ENCODE measurements at places on chromosomes 2 and 18. TPM values are rescaled to one million over a fixed set of nuclear protein-coding genes. Genes with fewer than 3 reads are reported as not detected.

Gene INHA
- total RNA-seq = 1.5 TPM

Gene HOXD11
- total RNA-seq = not detected

Gene STAT4
- 4.8 TPM for total RNA-seq

Gene DLGAP1
- total RNA-seq = 4.4 TPM

Gene SEC11C
- 7.0 TPM for total RNA-seq

Gene SERPINB4
- total RNA-seq = not detected

- DNase-seq = no peak
Measured at GRCh38 chr2:219519526-219519916, 5.2 kb downstream of the ASIC4 start.

DNA sequence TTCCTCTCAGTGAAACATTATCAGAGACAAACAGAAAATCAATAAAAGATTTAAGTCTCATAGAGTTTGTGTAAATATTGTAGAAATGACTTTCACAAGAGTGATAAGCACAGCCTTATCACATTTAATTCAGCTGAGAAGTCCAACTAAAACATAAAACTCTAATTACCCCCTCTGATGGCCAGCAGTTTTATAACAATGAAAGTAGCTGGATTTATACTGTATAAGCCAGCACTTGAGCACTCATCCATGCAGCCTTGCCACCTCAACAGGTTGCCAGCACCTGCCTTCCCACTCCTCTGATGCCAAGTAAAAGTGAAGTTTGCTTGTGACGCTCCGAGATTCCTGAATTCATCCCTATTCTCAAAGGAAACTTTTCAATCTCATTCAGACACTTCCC, 103.0 kb upstream of the STK39 start:
- no peak for DNase-seq

DNA sequence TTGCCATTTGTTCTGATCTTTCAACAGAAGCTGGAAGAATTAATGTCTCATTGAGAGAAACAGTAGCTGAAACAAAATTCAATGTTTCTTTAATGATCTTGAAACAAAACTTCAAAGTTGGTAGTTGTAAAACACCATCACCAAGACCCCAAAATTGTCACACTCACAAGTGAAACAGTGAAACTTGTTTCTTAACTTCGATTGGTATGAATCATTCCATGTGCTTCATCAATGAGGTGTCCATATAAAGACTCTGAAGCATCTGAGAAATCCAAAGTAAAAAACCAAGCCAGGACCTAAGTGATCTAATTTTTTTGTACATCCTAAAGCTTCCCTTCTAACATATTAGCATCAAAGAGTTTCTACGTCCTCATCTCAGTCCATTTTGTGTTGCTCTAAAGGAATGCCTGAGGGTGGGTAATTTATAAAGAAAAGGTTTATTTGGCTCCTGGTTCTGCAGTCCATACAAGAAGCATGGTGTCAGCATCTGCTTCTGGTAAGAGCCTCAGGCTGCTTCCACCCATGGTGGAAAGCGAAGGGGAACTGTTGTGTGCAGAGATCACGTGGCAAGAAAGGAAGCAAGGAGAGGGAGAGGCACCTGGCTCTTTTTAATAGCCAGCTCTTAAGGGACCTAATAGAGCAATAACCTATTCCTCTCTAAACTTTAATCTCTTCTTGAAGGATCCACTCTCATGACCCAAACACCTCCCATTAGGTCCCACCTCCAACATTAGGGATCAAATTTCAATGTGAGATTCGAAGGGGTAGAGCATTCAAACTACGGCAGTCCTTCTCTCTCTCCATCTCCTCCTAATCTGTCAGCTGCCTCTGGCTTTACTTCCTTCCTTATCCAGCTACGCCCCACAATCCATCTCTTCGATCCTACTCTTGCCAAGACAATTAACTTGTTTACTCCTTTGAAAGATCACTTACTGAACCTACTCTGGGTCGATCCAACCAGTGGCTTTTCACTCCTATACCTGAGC, 20.7 kb upstream of the TLK1 start:
- no peak for DNase-seq

GRCh38 chr2:166197446-166197845, 69.6 kb upstream of the SCN1A start:
- DNase-seq = no peak

DNA sequence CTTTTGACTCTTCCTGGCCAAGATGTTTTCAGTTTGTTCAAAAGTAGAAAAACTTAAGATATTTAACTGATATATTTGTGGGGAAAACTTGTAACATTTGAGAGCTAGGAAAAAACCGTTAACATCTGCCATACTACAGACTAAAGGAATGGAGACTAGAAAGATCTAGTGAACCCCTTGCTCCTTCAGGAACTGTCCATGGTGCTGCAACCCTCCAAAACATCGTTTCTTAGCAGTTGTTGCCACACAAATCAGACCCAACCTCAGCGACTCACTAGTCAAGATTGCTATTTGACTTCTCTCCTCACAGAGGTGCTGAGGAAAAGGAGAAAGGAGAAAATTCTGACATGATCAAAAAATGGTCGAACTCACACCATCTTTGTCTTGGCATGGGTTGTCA, 393.8 kb upstream of the LYPD1 start:
- DNase-seq = peak; percentile 71

DNA sequence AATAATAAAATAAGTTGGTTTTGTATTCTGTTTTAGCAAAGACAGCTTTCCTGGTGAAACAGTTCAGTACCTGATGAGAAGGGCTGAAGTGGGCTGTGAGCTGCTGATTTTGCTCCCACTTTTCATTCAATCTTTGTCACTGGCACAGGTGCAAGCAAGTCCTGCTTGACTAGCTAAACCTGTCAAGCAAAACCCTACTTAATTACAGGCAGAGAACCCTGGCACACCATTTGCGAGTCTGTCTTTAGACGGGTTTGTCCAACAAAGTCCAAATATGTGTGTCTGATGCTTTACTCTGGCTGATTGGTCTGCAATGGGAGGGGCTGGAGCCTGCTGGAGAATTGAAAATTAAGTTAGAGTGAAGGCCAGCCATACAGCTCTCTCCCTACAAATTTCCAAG, 267.2 kb downstream of the EPHA4 start:
- no peak for DNase-seq

- DNase-seq = no peak
Measured at GRCh38 chr18:32056613-32057358, 34.9 kb upstream of the RNF138 start.

GRCh38 chr2:196954001-196954400, 27.5 kb upstream of the PGAP1 start:
- peak; percentile 5 for DNase-seq

Data from tongue (tissue), 3 donors.